ENCODE measurements at places on chromosomes 6 and 20.

GRCh38 chr6:98416027-98416426 lies 418.3 kb upstream of the POU3F2 start:
- no peak for DNase-seq

GRCh38 chr6:108134213-108134970 lies 31.4 kb upstream of the NR2E1 start:
- DNase-seq, result no peak

DNA sequence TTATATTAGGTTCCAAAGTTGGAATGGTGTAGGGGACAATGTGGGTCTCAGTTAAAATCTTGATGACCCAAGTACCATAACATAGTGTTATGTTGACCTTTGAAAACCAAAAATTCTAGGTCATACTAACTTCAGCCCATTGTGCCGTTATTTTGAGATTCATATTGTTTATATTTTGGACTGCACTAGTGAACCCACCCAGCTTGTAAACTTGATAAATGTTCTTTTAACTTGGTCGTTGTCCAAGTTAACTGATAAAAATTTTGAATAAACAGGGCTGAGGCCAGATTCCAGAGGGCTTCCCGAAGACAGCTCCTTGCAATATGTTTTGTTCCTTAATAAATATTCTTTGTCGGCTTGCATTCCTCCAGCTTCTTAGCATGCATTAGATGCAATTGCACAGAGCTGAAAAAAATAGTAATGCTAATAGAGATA lies 90.3 kb downstream of the BCAS1 start:
- no peak for DNase-seq

DNA sequence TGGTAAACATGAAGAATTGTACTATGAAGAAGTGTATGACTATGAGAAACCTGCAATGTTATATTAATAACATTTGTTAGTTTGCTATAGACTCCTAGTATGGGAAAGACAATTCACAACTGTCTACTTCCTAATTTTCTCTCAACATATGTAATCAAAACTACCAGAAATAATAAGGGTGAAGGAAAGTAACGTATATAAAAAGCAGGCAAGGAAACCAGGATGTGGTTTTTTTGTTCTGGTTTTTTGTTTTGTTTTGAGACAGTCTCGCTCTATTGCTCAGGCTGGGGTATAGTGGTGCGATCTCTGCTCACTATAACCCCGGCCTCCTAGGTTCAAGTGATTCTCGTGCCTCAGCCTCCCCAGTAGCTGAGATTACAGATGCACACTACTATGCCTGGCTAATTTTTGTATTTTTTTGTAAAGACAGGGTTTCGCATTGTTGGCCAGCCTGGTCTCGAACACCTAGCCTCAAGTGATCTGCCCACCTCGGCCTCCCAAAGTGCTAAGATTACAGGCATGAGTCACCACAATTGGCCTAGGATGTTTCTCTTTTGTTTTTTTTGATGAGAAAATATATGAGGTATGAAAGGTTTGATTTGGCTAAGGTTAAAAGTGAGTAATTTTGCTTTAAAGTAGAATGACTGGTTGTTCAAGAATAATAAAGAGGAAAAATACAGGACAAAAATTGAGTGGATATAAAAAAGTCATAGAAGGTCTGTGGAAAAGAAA lies 83.1 kb downstream of the PTCHD4 start:
- DNase-seq, result peak; percentile 21

GRCh38 chr6:76438768-76439167 lies 366.3 kb upstream of the IMPG1 start:
- DNase-seq, result no peak

DNA sequence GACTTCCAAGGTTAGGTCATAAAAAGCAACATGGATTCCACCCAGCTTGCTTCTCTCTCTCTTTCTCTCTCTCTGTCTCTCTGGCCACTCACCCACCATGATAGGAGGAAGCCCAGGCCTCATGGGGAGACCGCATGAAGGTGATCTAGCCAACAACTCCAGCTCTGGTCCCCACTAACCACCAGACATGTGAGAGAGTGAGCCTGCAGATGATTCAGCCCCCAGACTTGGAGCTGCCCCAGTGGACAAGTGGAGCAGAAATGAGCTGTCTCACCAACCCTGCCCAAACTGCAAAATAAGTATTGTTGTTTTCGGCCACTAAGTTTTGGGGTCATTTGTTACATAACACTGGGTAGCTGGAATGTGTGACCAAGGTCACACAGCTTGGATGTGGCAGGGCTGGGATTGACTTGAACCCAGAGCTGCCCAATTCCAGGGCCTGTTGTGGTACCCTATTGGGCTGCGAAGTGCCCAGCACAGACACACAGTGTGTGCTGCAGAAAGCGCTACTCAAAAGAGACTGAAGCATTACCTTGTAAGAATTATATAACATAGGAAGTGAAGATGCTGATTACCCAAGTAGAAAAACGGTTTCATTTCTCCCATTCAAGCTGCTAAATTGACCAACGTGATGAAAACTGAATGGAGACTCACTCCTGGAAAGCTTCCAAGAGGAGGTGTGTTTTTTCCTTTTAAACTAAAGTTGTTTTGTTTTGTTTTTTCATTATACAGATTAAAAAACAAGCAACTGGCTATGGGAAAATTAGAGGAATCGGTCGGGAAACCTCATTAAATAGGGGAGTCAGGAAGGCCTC lies 9.1 kb upstream of the TLDC2 start:
- DNase-seq, result peak; percentile 24

Data from kidney glomerular epithelial cell (primary cell).